Mammary epithelial cell (primary cell): ENCODE measurements at places on chromosomes 7 and 10. TPM values are rescaled to one million over a fixed set of nuclear protein-coding genes. Genes with fewer than 3 reads are reported as not detected.

The FUOM gene
- polyA plus RNA-seq = 19.0 TPM

DNA sequence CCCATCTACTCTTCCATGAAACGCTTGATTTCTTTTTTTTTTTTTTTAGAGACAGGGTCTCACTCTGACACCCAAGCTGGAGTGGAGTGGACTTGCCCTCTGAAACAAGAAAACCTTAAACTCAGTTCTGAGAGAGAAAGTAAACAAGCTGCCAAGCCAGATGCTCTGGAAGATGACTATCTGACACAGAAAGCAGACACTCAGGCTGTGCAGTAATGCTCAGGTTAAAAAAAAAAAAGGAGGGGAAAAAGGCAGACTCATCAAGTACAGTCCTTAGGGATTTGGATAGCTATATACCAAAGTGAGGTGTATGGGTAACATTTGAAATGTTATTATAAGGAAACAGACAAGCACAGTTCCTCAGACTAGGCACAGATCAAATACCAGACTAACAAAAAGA is 80.5 kb downstream of the IDE start:
- no peak for DNase-seq

The GAD2 gene
- not detected for polyA plus RNA-seq

- DNase-seq = no peak
Measured at GRCh38 chr7:79287981-79288380, 165.5 kb downstream of the MAGI2 start.

The CASP7 gene
- polyA plus RNA-seq = 12.9 TPM

DNA sequence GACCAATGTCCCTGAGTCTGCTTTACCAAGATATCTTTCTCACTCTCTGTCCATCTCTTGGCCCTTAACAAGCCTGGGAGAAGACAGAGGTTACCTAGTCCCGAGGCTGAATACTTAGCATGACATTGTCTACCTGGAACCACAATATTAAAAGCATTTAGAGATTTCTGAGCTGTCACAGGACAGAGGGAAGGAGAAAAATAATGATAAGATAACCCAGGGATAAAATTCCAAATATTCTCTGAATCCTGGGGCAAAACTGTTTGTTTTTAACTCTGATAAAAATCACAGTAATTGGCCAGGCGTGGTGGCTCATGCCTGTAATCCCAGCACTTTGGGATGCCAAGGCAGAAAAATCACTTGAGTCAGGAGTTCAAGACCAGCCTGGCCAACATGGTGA is 12.0 kb upstream of the MAPK8 start:
- no peak for DNase-seq

GRCh38 chr7:38574086-38574485 is 57.1 kb downstream of the AMPH start:
- DNase-seq = no peak

DNA sequence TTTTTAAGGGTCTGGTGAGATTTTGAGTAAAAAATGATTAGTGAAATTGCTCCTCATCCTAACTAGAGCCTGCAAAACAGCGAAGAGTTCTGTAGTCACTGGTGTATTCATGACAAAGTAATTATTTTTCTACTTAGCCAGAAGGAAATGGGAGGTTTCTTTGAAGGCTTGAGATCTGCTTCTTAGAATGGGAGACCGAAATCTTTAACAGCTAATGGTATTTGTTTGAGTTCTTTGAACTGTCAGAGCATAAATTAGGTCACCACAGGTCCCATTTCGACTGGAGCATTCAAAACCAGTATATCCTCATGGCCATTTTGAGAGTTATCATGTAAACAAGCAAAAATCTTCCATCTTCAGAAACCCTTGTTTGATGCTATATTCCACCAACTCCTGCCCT is 77.1 kb upstream of the NME8 start:
- no peak for DNase-seq
